ENCODE measurements at places on chromosomes 6 and 20.
A peak's percentile ranks its signal among the peaks of the same experiment; 100 is the strongest.

- DNase-seq = no peak
- H3K4me3 ChIP-seq = no peak overlapping the region
- no peak overlapping the region for H3K27ac ChIP-seq
- no peaks in the 10 kb centered on the region for H3K36me3 ChIP-seq
- H3K4me1 ChIP-seq = no peaks in the 10 kb centered on the region
Observed at GRCh38 chr6:154499855-154500589, 10.5 kb downstream of the CNKSR3 start.

DNA sequence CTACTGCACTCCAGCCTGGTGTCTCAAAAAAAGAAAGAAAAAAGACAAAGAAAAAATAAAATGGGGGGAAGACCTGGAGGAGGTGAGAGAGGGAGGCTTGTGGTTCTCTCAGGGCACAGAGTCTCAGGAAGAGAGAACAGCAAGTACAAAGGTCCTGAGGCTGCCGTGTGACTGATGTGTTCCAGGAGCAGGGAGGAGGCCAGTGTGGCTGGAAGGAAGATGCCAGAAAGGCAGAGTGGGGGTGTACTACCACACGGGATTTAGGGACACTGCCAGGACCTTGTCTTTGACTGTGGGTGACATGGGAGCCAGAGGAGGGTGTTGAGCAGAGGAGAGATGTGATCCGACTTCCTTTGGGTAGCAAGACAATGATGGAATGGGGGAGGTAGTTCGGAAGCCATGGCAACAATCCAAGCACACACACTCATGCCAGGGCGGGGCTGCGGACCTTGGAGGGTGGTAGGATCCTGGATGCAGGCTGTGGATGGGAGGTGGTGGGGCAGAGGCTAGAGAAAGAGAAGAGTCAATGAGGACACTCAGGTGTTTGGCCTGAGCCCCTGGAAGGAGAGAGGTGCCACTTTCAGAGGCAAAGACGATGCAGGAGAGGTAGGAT is 136.4 kb upstream of the PTPN1 start:
- no peak overlapping the region for H3K4me3 ChIP-seq
- no peaks in the 10 kb centered on the region for H3K36me3 ChIP-seq
- H3K27me3 ChIP-seq = no peaks in the 10 kb centered on the region
- peaks cover 4% of the 10 kb centered on the region for H3K4me1 ChIP-seq
- DNase-seq = no peak
- H3K27ac ChIP-seq = no peak overlapping the region

DNA sequence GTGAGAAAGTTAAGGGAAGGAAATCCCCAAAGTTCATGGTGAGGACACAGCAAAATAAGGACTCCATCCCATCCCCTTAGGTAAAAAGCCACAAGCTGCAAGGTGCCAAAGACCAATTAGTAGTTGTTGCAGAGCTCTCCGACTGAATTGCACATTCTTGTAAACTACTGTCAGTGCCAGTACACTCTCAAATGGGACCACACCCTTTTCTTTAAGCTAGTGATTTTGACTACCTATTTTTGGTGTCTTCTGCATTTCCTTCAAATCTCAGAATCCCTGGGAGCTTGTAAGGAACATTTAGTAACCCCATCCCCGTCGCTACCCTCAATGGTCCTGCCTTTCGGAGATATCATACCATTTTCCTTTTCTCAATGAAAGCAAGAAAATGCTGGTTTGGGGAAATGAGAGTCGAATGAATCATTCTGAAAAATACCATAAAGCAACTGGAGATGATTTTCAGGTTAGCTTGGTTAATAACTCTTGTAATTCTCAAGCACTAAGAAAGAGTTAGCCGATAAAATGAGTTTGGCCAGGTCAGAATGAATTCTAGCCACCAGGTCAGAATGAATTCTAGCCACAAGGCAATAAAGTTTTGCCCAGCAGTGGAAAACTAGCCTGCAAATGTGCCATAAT is 5.2 kb upstream of the HMGN3 start:
- H3K4me3 ChIP-seq = no peak overlapping the region
- H3K27me3 ChIP-seq = no peaks in the 10 kb centered on the region
- no peak overlapping the region for H3K27ac ChIP-seq

DNA sequence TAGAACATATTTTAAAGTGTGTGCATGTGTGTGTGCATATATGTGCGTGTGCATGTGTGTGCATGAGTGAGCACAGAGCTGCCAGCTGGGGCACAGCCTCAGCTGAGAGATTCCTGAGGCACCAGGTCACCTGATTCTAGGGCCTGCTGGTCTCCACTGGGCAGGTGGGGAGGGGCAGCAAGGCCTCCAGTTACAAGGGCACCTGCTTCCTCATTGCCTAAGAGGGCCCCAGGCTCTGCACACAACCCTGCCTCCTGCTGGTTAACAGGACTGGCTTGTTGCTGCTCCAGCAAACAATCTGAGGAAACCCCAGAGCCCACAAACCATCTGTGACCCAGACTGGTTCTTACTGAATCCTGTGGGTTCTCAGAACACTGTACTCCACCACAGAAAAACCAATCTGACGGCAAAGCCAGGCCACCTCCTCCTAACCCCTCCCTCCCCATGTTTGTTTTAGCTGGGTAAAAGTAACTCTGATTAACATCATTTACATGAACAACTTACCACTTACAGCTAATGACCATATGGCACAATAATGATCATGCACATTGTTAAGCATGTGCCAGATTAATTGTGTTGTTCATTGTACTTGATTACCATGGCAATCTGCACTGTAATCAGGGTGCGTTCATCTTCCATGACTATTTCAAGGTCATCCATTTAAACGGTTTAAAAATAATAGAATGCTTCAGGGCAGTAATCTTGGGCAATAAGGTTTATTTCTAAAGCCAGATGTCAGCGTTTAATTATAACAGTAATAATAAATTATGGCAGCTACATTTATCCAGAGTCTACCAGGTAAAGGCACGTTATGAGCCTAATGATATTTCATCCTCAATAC is 23.1 kb upstream of the UBE2J1 start:
- DNase-seq = peak; percentile 85
- no peaks in the 10 kb centered on the region for H3K36me3 ChIP-seq
- peaks cover 19% of the 10 kb centered on the region for H3K4me1 ChIP-seq
- H3K27ac ChIP-seq = no peak overlapping the region
- no peaks in the 10 kb centered on the region for H3K27me3 ChIP-seq

All from activated CD8-positive, alpha-beta T cell treated with anti-CD3 and anti-CD28 coated beads for 36 hours (primary cell).